GM03348 (cell line): ENCODE measurements at places on chromosomes 2 and 18.

DNA sequence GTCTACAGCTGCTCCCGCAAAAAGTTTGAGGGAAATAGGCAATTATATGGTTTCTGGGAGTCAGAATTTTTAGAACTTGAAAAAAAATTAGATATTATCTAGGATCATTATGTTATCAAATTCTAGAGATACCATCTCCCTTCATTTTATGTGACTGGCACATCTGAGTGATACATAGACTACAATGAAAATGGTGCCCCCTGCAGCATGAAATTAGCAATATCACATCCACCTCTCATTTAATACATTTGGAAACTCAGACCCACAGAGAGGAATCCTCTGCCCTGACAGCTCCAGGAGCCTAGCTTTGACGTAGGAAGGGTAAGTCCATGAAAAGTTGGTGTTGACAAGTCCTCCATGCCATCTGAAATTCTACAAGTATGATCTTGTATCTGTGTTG lies 381.6 kb downstream of the SUCLG1 start:
- peak; percentile 35 for DNase-seq

DNA sequence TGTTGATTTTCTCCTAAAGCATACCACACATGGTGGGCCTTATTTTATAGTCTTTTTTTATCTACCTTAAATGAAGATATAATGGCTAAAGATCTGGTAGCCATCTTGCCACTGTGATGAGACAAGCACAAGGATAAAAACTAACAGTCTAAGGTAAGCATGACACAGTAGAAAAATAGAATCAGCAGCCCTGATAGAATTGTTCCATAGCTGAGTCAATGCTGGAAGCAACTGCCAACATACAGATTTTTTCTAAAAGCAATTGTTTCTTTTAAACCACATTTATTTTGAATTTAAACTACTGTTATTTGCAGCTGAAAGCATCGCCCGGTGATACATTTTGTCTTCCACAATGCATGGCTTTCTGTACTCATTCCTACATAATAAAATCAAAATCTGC lies 1091.5 kb upstream of the CHAC2 start:
- no peak for DNase-seq

DNA sequence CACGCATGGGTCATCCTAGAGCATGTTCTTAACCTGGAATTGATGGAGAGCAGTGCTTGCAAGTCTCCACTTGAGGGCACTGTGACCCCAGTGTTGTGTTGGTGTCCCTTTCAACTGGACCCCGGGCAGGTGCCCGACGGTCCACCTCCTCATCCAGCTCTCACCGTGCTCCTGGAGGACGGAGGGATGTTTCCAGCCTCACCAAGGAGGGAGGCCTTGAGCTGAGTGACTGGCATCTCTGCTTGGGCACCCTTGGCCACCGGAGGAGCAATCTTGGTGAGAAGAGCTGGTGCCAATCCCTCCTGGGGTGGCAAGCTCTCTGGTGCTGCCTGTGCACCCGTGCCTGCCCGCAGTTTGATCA lies 45.4 kb upstream of the ASB18 start:
- peak; percentile 37 for DNase-seq

DNA sequence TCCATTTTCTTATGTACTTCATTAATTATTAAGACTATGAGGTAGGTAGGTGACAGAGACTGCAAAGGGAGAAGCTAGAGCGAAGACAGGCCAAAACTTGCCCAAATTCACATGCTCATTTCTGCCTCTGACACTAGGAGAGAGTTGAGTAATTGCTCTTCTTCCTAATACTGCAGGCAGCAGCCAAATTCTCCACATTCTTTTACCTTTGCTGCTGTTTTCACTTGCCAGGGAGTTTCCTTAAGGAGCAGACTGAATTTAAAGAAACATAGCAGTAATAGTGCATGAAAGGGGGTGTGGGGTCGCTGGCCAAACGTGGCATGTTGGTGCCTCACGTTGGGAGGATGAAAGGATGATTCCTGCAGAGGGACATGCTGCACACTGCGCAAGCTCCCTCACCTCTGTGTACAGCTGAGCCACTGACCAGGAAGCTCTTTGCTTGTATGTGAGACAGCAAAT lies 12.3 kb downstream of the CRIM1 start:
- DNase-seq, result peak; percentile 39

GRCh38 chr2:70942396-70943204 lies 6.9 kb downstream of the ATP6V1B1 start:
- DNase-seq, result no peak

GRCh38 chr2:18290386-18290785 lies 270.1 kb downstream of the RDH14 start:
- no peak for DNase-seq

GRCh38 chr18:22191923-22192322 lies 22.5 kb downstream of the GATA6 start:
- DNase-seq, result no peak

- no peak for DNase-seq
Observed at GRCh38 chr18:42640160-42640559, 475.3 kb downstream of the RIT2 start.

- DNase-seq, result no peak
Observed at GRCh38 chr2:240258685-240259084, 118.2 kb upstream of the OTOS start.

GRCh38 chr2:204354442-204354856 lies 190.8 kb upstream of the PARD3B start:
- no peak for DNase-seq

GRCh38 chr2:165055082-165055851 lies 99.9 kb upstream of the SLC38A11 start:
- DNase-seq, result no peak

DNA sequence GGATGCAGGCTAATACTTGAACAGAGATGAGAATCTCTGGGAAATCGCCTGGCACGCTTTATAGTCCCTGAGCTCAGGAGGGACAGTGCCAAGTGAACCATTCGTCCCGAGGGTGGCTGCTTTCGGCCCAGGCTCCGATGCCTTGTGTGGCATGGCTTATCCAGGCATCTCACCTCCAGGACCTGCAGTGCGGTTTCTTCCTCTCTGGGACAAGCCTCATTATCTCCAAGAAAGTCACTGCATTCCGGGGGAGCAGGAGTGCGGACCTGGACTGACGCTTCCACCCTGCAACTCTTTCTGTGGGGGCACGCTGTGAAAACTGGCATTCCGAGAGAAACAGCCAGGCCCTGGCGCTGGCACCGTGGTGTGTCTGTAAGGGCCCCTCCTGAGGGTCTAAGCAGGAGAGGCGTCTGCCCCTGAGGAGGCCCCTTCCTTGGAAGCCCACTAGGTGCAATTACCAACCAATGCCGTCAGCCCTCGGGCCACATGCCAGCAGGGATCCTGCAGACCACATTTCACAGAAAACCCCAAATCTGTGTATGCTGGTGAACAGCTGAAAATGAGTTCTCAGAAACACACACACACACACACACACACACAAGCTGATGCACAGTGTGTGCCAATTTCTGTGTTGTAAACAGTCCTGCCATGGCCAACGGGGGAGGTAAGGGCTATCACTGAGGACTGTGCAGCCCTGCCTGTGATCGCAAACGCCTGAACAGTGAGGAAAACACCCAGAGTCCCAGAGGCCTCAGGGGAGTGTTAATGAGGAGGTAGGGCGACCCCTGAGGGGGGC lies 351.9 kb upstream of the SALL3 start:
- no peak for DNase-seq

DNA sequence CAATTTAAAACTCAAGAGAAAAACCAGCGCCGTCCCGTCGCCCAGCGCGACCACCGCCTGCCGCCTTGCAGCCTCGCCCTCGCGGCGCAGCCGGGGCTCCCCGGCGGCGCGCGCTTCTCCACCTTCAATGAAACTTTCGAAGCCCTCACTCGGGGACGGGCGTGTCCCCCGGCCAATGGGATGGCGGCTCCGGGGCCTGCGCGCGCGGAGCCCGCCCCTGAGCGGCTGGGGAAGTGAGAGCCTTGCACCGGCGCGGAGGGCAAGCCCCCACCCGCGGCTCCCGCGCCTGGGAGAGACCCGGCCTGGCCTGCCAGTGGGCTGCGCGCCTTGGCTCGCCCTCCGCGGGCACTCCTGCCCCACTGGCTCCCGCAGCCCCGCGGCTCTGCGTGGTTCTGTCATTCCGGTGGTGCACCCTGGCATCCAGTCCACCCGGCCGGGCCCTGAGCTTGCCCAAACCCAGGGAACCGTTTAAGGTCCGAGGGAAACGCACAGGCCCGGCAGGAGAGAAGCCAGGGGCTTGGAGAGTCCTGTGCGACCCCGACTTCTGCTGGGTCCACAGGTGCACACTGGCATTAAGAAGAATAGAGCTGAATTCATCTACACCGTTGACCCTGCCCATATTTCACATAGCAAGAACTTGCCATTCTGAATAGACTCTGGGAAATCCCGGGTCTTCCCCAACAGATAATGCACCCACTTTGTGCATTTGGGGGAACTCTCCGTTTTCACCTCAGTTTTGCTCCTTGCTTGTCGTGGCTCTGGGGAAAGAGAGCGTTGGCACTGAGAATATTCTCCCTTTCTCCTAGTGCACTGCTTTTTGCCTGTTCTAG lies at the start of gene PIEZO2:
Gene PIEZO2 (minus strand): TSS at position 129 of the 830 bp plus-strand sequence. CDS start 981 bp downstream, outside the sequence.
- peak; percentile 87 for DNase-seq

GRCh38 chr2:54606393-54606958 lies 117.0 kb upstream of the EML6 start:
- peak; percentile 66 for DNase-seq

DNA sequence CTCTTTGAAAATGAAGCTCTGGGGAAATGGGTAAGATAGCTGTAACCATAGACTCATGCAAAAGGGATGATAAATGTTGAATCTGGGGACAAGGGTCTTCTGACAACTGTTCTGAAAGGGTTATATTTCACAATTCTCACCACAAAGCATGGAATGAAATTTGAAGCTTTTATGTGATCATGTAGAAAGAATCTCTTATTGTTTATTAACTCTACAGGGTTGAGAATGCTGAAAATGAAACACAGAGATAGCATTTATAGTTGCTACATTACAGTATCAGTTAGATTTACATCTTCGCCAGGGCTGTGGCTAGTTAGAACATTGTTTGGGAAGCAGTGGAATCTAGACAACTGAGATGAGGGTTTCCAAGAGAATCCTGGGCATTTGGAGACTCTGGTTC lies 97.4 kb upstream of the LHCGR start:
- no peak for DNase-seq

DNA sequence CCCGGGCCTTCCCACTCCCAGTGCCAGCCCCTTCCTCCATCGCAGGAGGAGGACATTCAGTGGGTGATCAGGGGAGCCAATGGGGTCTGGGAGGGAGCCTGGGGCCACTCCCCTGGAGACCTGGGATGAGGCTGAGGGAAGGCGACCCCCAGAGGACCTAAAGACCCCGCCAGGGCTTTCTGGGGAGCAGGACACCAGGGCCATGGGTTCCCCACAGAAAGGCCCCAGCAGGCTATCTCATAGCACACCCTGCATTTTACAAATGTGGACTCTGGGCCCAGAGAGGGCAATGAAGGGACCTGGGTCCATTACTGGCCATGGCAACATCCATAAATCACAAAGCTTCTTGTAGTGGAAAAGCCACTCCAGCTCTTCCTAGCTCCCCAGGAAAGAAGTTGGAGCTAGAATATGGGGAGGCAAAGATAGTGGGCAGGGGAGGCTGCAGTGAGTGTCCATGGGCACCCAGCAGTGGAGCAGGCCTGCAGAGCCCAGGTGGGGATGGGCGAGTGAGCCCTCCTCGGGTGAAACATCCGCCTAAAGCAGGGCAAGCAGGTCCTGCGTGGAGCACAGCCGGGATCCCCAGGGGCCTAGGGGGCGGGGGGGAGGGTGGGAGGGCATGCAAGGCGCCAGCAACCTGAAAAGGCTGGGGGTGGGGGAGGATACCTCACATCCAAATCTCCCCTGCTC lies 13.8 kb downstream of the CYP26B1 start:
- DNase-seq, result no peak
